Fibroblast of skin of right quadriceps (primary cell): ENCODE measurements at places on chromosomes 2 and 18.
A peak's percentile ranks its signal among the peaks of the same experiment; 100 is the strongest.

GRCh38 chr2:191748528-191749180 lies 70.7 kb downstream of the NABP1 start:
- peak; percentile 33 for DNase-seq

GRCh38 chr18:48825101-48825745 lies 125.5 kb downstream of the SMAD7 start:
- DNase-seq = peak; percentile 47

- no peak for DNase-seq
Observed at GRCh38 chr2:134272806-134273205, 18.9 kb downstream of the MGAT5 start.

DNA sequence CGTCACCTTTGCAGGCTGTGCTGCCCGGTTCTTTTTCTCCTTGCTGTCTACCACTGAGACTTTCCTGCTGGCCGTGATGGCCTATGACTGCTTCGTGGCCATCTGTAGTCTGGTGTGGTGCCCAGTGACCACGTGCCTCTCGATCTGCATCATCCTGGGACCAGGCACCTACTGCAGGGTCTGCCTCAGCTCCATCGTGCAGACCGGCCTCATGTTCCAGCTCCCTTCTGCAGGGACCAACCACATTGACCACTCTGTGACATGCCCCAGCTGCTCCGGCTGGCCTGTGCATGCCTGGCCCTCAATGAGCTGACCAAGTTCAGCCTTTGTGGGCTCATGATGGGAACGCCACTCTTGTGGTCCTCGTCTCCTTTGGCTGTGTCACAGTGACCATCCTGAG lies 26.7 kb downstream of the COPS9 start:
- no peak for DNase-seq

GRCh38 chr2:69375494-69376353 lies 11.3 kb downstream of the GFPT1 start:
- DNase-seq = peak; percentile 17

DNA sequence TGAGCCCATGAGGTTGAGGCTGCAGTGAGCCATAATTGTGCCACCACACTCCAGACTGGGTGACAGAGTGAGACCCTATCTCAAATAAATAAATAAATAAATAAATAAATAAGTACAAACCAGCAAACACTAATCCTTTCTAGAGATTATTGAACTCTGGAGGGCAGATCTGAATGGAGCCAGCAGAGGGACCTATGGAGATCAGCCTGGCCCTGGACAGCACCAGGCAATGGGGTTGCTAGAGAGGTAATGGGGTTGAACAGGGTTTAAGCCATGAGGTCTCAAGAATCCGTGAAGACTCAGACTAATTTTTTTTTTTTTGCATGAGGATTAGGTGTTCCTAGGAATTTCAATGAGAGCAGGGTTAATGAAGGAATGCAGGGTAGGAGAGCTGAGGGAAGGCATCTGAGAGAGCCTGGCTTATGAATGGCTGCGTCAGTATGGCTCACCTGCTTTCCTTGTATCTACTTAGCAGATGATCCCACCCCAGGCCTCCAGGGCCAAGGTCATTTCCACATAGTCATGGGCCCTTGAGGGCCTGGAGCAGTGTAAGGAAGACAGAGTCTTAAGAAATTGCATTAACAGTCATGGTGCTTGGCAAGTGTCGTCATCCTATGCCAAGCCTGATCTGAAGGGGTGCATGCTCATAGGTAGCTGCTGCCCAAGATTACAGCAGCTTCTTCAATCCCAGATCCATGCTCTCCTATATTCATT lies 34.6 kb upstream of the IL37 start:
- no peak for DNase-seq

- no peak for DNase-seq
Observed at GRCh38 chr2:9206991-9207640, 504 bp downstream of the ASAP2 start.

- peak; percentile 13 for DNase-seq
Observed at GRCh38 chr18:47206945-47207637, 30.9 kb upstream of the IER3IP1 start.

- no peak for DNase-seq
Observed at GRCh38 chr2:135792401-135793150, 44.4 kb downstream of the LCT start.

DNA sequence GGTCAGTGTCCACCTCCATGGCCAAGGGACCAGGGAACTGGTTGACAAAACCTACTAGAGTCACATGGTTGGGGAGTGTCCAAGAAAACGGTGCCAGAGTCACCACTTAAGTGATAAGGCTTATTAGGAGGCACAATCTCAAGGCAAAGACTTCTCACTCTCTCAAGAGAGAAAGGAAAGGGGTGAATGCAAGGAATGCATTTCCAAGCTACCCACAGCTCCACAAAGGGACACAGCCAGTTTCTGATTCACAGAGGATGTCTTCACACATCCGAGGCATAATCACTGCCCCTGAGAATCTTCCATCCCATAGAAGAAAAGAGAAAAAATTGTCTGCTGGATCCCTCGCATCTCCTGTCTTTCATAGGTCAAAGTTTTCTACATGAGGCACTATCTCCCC lies 269.3 kb downstream of the TNS1 start:
- DNase-seq = peak; percentile 41

DNA sequence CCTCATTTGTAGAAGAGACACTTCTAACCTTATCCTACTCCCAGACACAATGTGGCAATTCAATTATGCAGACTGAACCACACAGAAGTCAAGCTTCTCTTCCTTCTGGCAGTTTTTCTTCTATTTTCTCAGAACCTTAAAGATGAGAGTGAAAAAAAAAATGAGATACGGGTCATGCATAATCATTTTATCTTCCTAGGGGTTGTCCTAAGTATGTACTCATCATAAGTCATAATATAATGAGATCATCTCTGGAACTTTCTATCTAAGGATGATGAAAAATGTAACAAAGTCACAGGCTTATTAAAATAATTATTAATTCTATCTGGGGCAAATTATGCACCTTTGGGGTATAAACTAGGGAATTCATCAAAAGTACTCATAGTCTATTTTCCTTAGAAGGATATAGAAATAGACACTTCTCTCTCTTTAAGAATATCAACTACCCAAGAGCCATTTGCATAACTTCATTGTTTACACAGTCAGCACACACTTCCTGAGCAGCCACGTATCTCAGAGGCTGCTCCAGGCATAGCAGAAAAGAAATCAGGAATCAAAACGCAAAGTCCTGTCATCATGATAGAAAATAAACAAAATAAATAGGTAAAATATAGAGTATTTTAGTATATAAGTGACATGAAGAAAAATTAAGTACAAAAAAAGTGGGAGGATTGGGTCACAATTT lies 345.9 kb upstream of the SPHKAP start:
- no peak for DNase-seq

DNA sequence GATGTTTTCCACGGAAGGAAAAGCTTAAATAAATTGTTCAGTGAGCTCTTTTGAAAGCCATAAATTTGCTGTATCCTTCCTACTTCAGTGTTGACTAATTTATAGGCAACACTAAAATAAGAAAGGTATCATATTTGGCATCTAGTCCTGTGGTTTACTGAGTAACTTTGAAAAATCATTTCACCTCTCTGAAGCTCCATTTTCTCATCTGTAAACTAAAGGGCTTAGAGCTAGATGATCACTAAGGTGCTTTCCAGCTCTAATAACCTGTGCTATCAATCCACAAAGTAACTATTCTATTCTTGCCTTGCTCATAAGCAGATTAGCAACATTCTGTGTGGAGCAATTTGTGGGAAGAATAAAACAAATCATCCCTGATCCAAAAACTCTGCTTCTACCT lies 3.6 kb upstream of the MYOM1 start:
- no peak for DNase-seq

- no peak for DNase-seq
Observed at GRCh38 chr2:151819920-151820319, 8.3 kb downstream of the ARL5A start.

GRCh38 chr2:43676322-43677050 lies at the start of gene C1GALT1C1L:
Gene C1GALT1C1L, minus strand, starts transcription at chr2:43676429. Its CDS starts 107 bp downstream, at chr2:43676322.
- DNase-seq = peak; percentile 62

GRCh38 chr2:187469538-187469937 lies 21.5 kb upstream of the CALCRL start:
- no peak for DNase-seq
